AML-193 (cell line): ENCODE measurements at places on chromosomes 5 and 9.

GRCh38 chr9:16671591-16672137, 198.8 kb downstream of the BNC2 start:
- no peak for DNase-seq

DNA sequence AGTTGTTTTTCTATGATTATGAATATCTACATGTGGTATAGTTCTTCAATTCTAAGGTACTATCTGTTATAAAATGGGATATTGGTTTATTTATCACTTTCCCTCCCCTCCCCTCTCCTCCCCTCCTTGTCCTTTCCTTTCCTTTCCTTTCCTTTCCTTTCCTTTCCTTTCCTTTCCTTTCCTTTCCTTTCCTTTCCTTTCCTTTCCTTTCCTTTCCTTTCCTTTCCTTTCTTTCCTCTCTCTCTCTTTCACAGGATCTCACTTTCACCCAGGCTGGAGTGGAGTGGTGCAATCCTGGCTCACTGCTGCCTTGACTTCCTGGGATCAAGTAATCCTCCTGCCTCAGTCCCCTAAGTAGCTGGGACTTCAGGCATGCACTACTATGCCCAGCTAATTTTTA, 466.8 kb downstream of the DMAC1 start:
- DNase-seq: no peak

DNA sequence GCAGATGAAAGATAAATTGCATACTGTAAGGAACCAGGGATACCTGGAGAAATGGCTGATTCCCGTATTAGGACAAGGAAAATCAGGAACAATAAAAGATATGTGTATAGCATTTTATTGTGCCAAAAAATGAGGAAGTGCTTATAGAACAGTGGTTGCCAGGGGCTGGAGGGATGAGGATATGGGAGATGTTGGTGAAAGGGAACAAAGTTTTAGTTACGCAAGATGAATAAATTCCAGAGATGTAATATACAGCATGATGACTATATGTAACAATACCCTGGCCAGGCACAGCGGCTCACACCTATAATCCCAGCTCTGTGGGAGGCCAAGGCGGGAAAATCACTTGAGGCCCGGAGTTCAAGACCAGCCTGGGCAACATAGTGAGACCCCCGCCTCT, 101.8 kb downstream of the CDK5RAP2 start:
- peak; percentile 66 for DNase-seq

DNA sequence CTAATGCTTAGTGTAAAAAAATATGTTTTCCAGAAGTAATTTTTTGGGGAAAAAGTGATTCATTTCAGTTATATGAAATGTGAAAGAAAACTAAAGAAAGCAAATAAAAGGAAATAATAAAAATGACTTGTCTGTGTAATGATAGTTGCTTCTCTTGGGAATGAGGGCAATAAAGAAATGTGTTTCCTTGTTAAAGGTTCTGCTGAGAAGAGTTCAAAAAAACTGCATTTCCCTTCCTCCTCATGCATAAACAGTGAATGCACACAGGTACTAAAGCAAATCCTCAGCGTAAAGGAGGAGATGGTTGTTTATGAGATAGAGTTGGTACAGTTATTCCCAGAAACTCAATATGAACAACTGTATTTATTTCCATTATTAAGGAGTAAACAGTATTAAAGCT, 307.6 kb downstream of the GLIS3 start:
- DNase-seq: no peak

DNA sequence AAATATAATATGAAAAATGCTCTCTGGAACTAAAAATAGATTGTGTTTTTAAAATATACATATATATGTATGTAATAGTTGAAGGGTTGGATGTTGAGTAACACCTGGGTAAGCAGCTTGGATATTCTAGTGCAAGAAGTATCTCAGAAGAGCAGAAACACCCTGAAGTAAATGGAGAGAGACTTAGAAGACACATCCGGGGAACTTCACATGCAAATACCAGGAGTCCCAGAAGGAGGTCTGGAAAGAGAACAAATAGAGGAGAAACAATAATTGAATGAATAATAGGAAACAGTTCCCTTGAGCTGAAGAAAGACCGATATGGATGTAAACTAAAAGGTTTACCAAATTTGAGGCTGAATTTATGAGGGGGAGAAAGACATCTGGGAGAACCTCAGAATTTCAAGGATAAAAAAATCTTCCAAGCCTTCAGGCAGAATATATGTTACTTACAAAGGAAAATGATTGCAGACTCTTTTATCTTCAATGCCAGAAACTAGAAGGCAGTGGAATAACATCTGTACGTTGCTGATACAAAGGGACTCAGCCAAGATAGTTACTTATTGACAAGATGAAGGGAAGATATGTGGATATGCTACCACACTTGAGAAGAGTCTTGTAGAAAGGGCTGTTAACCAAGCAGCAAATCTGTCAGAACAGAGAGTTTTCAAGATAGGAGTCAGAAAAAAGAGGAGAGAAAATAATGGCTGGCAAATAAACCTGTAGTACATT, 42.7 kb downstream of the HSDL2 start:
- no peak for DNase-seq

DNA sequence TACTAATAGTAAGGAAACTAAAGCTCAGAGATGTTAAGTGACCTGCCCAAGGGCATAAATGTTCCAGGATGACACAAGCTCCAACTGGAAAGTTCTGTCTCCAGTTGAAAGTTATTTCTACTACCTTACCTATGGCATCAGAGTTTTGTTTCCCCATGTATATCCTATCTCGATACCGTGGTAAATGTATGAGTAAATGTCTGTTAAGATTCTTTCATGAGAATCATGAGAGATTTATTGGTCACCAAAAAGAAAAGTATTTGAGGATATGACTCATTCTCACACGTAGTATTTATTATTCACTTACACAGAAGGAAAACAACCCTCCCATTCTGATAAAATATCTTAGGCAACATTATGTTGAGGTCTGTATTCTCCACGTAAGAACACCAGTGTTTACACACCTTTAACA, 11.1 kb upstream of the SHOC1 start:
- no peak for DNase-seq

DNA sequence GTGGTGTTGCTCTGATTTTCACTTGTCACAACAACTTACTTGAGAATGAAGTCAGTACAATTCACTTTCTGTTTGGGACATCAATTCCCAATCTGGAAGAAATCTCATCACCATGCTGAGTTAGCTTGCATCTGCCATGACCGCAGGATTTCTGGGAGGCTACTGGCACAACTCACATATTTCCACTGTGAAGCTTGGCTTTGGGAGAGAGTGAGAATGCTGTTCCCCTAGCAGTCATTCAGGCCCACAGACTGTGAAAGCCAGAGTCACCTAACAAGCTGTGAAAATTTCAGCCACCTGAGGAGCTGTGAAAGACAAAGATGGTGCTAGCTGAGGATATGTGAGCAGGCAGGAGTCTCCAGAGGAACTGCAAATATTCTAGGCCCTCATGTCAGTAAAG, 365.2 kb upstream of the TUSC1 start:
- DNase-seq: no peak

GRCh38 chr5:86665984-86666760, 48.4 kb downstream of the COX7C start:
- no peak for DNase-seq

GRCh38 chr5:114581136-114581535, 219.3 kb downstream of the KCNN2 start:
- no peak for DNase-seq

GRCh38 chr5:123438244-123438643, 15.0 kb upstream of the CEP120 start:
- no peak for DNase-seq

- DNase-seq: no peak
These were observed 8.4 kb upstream of the FSD1L start for GRCh38 chr9:105439428-105439827.

DNA sequence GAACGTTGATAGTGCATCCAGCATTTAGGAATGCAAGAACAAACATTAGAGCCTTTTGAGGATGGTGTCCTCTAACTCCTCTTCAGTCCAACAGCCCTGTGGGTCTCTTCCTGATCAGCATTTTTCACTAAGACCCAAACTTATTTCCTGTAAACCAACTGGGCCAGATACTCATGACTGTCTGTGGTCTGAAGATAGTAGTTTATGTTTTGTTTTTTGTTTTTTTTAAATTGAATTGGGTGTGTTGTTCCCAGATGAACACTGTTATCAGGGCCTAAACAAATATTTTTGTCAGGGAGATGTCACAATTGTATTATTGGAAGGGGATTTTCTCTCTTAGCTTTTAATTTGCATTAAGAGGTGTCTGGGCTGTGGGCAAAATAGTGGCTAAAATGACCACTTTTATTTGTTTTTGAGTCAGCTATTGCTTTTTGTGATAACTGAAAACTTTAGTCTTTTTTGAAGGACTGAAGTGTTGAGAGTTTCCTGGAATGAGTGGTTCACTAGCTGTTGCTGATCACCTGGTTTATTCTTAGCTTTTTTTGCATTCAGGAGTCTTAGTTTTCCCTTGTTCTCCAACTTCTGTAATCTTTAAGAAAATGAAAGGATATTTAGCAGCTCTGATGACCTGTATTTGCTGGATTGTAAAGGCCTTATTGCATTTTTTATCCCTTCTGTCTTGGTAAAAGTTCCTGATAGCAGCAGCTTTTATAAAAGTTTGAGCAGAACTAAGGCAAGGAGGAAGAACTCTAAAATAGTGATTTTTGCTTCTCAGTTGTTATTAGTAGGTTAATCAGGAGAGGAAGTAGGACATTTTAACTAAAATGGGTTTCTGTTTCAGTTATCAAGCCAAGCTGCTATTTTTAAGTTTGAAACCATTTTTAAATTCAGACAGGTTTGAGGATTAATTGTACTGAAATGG, 5.5 kb downstream of the MAN2A1 start:
- DNase-seq: no peak

DNA sequence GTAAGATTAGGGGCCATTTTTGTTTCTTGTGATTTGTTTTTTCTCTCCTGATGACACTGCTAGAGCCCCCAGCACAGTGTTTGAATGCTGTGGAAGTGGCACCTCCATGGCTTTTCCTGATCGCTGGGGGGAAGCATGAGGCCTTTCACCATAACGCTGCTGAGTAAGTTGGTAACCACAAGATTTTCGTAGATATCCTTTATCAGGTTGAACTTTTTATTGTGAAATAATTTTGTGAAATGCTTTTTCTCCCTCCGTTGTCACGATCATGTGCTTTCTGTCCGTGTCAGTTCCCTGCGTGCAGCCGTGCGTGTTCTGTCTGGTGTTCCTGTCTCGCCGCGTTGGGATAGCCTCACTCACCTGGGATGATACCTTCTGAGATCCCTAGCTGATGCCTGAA, 59.4 kb downstream of the EHMT1 start:
- no peak for DNase-seq

- DNase-seq: peak; percentile 11
These were observed 60.5 kb downstream of the SIL1 start for GRCh38 chr5:139137697-139138096.

- no peak for DNase-seq
These were observed 33.9 kb downstream of the ZFR start for GRCh38 chr5:32410630-32411029.

DNA sequence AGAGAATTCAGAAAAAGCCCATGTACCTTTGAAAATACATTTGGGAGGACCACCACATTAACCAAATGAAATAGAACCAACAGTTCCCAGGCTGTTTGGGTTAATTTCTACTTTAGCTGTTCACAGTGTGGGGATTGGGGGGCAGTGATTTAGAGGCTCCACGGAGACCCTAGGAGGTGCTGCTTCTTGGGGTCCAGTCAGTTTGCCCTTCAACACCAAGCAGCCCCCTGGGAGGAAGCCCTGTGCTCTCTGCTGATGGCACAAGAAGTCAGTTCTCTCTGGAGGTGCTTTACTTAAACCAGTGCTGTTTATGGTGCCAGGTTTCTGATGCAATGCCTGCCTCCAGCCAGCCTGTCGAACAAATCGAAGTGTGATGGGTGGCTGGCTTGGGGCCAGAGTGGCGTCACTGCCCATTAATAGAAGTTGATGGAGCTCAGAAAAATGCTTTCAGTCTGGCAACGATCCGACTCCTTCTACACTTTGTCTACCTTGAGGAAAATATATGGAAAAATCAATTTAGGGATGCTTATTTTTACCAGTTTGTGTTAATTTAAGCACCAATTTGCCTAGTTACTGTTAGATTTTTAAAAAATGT, 134.0 kb downstream of the SNX18 start:
- no peak for DNase-seq

GRCh38 chr9:112914524-112914923, 23.8 kb upstream of the SLC46A2 start:
- no peak for DNase-seq

GRCh38 chr9:2465921-2466460, 155.6 kb upstream of the VLDLR start:
- DNase-seq: no peak
